Fibroblast of pulmonary artery (primary cell): ENCODE measurements at places on chromosomes 11 and 22.

- no peak for DNase-seq
Measured at GRCh38 chr11:75264356-75264755, 23.8 kb downstream of the TPBGL start.

GRCh38 chr22:29427176-29427760 is 11.1 kb upstream of the RFPL1 start:
- no peak for DNase-seq

DNA sequence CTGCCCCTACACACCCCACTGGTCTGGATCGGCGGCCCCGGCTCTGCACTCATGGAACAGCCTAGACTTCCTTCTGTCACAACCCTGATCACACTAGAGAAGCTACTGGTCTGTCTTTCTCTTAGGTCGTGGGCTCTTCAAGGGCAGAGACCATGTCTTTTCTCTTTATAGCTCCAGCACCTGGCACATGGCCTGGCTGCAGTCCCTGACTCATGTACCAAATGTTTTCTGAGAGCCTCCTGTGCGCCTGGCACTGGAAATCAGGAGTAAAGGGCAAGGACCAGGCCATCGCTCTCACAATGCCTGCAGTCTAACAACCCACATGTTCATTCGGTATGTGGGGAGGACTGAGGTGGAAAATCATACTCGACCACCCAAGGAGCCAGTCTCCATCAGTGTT is 7.5 kb downstream of the ASCC2 start:
- no peak for DNase-seq

DNA sequence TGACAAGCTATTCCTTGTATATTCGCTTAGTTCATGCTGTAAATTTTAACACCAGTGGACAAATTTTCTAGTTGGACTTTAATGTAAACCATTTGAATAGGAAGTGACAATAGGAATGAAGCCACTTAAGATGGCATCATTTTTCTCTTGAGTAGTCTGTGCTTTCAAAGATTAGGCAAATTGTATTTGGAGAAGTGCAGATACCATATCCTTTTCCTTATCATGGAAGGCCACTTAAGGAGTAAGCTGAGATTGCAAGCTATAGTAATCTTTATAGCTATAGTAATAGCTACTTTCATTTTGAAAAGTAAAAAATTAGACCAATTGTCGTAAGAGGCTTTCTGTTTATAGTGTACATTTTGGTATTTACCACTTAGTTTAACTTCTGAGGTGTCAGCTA is 12.8 kb downstream of the CAPRIN1 start:
- no peak for DNase-seq

DNA sequence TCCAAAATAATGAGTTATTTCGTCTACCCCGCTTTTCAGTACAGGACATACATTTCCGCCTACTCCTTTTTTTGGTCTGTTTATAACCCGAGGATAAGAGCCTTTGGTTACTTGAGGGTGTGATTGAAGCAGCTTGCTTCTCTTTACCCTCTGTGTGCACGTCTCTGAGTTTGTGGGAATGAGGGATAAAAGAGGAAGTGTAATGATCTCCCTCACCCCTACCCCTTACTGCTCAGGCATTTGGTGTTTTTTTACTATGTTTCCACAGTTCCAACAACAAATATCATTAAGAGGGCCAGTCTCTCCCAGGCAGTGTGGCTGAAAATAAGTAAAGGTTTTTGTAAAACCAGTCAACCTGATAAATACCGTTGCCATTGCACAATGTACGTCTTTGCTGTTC is 83.2 kb upstream of the GAL start:
- no peak for DNase-seq

GRCh38 chr11:113057038-113057437 is 95.8 kb downstream of the NCAM1 start:
- no peak for DNase-seq

GRCh38 chr22:22927196-22927887 is 39.7 kb downstream of the IGLL5 start:
- no peak for DNase-seq
